ENCODE measurements at places on chromosomes 16 and 17. TPM values are rescaled to one million over a fixed set of nuclear protein-coding genes. Genes with fewer than 3 reads are reported as not detected.

SHISA6 gene
- not detected for total RNA-seq

DUSP14 gene
- 52.8 TPM for total RNA-seq

SLX1A gene
- total RNA-seq = 62.4 TPM

HSF4 gene
- total RNA-seq = 4.8 TPM

CWC25 gene
- total RNA-seq = 15.8 TPM

PITPNC1 gene
- total RNA-seq = 10.7 TPM

CNTNAP4 gene
- total RNA-seq = not detected

ERN2 gene
- not detected for total RNA-seq

MYO18A gene
- 29.9 TPM for total RNA-seq

NOTUM gene
- 0.78 TPM for total RNA-seq

MAP3K14 gene
- 5.1 TPM for total RNA-seq

BCO1 gene
- not detected for total RNA-seq

IL21R gene
- total RNA-seq = 0.47 TPM

ZFP3 gene
- 2.5 TPM for total RNA-seq

KCNH4 gene
- total RNA-seq = 0.05 TPM

LRRC36 gene
- total RNA-seq = 1.4 TPM

CHST4 gene
- not detected for total RNA-seq

YPEL3 gene
- 26.1 TPM for total RNA-seq

SLC6A4 gene
- total RNA-seq = 2.5 TPM

USP10 gene
- total RNA-seq = 70.8 TPM

NPB gene
- 1.9 TPM for total RNA-seq

NLE1 gene
- total RNA-seq = 11.8 TPM

ALOXE3 gene
- not detected for total RNA-seq

SULT1A4 gene
- total RNA-seq = 5.5 TPM

CRHR1 gene
- total RNA-seq = not detected

C16orf89 gene
- total RNA-seq = not detected

KCNG4 gene
- not detected for total RNA-seq

PRM3 gene
- total RNA-seq = not detected
